ENCODE measurements at places on chromosomes 2 and 18.

DNA sequence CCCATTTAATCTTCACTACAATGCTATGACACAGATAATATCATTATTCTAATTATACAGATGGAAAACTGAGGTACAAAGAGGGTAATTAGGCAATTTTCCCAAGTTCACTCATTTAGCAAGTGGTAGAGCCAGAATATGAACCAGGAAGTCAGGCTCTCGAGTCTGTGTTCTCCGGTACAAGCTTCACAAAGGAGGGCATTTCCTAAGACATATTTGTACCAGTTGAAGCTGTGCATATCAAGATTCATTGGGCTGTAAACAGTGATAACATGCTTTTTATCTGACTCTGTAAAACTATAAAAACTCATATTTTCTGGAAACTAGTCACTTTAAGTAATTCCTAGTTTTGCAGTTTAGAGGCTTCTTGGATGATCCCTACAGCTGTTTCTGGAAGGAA lies 23.0 kb upstream of the CPS1 start:
- DNase-seq: no peak

DNA sequence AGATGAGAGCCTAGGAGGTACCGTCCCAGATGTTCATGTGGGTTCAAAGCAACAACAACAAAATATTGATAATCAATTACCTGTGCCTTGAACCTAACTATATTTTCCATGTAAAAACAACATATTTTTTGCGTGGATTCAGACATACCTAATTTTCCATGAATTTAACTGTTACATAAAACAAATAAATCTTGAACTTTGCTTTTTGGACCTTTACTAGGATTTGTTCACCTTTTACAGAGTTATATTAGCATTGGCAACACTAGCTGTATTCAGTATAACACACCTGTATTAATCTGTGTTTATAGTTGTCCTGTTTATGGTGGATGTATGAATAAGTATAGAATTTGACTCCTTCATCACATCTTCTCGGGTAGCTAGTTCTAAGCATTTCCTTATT lies 115.8 kb upstream of the STON1 start:
- no peak for DNase-seq

DNA sequence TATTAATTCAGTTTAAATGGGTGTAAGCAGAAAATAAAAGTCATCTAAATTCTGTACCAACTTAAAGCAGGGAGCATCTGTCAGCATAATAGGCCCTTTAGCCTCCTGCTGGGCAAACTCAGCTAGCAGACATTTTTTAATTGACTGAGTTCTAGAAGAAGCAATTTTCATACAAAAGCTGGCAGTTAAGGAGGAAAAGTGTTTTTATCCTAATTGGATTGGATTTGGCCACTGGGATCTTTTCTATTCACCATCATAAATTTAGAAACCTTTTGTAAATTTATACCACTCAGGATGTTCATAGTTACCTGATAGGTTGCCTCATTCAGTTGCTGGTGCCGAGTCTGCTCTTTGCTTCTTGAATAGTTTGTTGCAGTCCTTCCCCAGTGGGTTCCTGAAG lies 262.7 kb upstream of the FSIP2 start:
- DNase-seq: no peak

DNA sequence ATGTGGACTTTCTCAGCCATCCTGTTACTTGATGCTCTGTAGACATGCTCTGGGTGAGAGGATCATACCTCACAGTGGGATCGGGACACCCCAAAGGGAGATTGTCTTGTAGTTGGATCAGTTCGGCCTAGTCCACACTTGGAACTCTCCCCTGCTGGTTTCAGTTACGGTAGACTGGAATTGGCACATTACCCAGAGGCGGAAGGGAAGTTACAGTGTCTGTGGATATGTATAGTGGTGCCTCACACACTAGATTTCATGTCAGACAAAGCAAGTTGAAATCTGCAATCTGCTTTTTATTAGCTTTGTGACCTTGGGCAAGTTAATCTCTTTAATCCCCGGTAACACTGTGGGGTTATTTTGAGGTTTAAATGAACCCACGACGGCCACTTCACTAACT lies 16.2 kb upstream of the CTAGE1 start:
- DNase-seq: no peak

DNA sequence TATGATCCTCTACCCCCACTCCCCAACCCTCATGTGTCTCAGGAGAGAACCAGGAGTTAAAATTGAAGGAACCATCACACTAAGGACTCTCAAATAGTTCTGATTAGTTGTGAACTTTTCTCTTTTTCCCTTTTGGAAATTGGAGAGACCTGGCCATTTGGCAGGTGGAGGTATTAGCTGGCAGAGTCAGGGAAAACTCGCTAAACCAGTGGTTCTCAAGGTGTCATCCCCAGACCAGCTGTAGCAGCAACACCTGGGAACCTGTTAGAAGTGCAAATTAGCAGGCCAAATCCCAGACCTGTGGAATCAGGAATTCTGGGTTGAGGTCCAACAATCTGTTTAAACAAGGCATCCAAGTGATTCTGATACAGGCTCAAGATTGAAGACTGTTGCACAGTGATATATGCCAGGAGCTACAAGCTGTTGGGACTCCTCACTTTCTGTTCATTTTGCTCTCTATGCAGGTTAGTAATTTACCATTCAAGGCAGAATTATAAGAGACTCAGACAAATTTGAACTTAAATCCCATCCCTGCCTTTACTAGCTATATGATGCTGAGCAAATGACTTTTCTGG lies 2.8 kb upstream of the TMEM131 start:
- DNase-seq: no peak

DNA sequence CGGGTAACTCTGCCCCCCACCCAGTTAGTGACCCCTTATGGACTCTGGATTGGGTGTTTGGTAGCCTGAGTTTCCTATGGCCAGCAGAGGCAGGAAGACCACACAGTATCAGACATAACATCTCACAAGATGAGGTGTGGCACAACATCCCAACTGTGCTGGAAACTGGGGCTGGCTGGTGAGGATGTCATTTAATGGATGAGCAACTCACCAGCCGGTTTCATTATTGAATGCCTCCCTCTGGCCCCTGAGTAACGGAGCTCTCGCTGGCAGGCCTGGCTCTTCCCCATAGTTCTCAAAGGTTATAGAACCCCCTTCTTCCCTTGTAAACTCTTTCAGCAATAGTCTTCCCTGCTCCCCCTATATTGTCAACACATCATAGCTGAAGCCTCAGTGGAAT lies 195.0 kb downstream of the BCL11A start:
- DNase-seq: no peak

- no peak for DNase-seq
Observed at GRCh38 chr2:61357681-61358080, 113.2 kb downstream of the USP34 start.
